ENCODE measurements at places on chromosomes 4 and X.

DNA sequence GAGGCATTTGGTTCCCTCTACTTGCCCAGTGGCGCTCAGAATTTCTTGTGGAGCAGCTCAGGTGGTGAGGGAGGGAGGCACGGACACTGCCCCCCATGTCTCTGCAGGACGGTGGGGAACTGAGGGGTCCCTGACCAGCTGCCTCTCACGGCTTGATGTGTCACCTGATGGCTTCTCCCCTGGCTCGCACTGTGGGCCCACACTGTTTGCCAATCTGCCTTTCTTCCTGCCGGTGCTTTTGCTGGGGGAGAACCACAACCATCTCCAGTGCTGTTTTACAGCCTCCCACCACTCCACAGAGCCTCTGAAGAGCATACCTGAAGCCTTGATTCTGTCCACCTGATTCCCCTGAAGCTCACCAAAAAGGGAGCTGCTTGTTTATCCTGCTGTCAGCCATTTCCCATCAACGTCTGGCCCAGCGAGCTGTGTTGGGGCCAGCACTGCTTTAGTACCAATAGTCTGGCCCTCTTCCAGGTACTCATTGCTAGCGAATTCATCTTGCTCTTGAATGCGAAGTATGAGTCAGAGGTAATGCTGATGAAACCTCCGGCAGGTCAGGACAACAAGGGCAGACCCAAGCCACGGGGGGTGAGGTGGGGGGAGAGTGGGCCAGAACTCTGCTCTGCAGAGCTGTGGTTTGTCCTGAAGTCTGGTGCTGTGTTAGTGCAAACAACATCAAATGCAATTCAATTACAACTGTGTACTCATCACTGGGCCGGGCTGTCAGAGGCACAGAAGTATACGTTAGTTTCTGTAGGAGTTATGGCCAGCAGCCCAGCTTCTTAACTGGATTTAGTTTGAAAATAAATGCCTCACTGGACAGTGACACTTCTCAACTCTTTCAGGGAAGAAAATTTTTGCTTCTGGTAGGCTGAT is 208.3 kb upstream of the JADE1 start:
- peak; percentile 49 for DNase-seq

DNA sequence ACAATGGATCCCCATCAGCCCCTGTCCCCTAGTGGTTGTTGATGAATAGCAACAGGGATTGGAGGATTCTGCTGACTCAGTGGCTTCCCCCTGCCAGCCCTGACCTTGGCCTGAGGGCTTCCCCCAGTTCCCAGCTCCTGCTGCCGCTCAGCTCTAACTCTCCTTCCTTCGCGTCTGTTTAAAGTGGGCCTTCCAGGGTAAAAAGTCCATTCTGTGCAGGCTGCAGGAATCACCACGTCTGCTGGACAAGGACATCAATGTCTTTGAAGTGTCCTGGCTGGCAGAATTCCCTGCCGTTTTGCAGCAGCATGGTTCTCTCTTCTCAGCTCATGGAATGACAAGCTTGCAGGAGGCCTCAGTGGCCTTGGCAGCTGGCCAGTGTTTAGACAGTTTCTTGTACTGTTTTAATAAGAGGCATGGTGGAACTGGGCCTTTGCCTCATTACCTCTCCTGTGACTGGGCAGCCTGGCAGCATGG is 152.5 kb upstream of the STX18 start:
- no peak for DNase-seq

GRCh38 chr4:76830612-76830963 is 67.4 kb downstream of the SOWAHB start:
- no peak for DNase-seq

GRCh38 chr4:16123356-16124084 is 39.7 kb upstream of the PROM1 start:
- peak; percentile 92 for DNase-seq

DNA sequence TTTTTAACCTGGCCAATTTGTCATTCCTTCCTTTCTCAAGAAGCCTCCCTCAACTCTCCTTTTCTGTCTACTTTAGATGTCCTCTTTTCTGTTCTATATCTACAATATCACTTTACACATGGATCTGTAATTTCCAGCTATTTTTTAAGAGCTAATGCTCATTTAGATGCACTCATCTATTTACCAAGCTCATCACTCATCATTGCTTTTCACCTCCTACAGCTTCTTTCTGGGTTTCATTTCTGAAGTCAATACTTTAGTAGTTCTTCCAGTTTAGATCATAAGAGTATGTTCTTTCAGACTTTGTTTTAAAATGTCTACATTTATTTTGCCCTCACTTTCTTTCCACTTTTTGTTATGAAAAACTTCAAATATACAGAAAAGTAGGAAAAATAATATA is 466.9 kb downstream of the MID1IP1 start:
- DNase-seq, result no peak

DNA sequence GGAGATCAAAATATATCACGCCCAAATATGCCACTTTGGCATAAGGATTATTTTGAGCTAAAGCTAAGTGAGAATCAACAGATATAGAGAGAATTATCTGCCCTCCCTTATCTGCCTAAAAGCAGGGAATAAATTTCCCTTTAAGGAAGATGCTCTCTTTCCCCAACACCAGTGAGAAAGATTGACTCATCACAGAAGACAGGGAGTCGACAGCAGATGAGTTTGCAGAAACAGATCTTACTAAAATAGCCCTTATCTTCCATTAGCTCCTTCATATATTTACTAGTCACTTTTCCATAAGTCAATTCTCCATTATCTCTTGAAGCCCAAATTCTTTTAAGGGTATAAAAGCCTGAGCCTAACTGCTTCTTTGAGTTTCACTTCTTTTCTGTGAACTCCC is 156.6 kb downstream of the CAMK2D start:
- DNase-seq, result no peak

- DNase-seq, result no peak
Measured at GRCh38 chrX:151031391-151031975, 48.3 kb downstream of the HMGB3 start.

- no peak for DNase-seq
Measured at GRCh38 chrX:23570674-23571343, 96.5 kb upstream of the PRDX4 start.
